ENCODE measurements at places on chromosomes 13 and 19. TPM values are rescaled to one million over a fixed set of nuclear protein-coding genes. Genes with fewer than 3 reads are reported as not detected.

Gene OR10H1
- total RNA-seq = not detected

Gene ZFP82
- total RNA-seq = 2.2 TPM

Gene ZNF66
- total RNA-seq = 2.8 TPM

Gene CCL25
- total RNA-seq = not detected

Gene ADGRE3
- not detected for total RNA-seq

Gene HNRNPUL1
- 42.1 TPM for total RNA-seq

Gene SUCLA2
- 29.2 TPM for total RNA-seq

Gene CRLF1
- total RNA-seq = not detected

Gene TNNI3
- not detected for total RNA-seq

Gene FREM2
- total RNA-seq = not detected

Gene GJB2
- total RNA-seq = not detected

Gene NOP53
- total RNA-seq = 115 TPM

GRCh38 chr19:46428239-46429135 lies at the start of gene PNMA8C:
PNMA8C (minus strand) TSS chr19:46428936; CDS start chr19:46428359, 577 bp downstream.
- peak; percentile 57 for DNase-seq

- no peak for DNase-seq
Measured at GRCh38 chr19:40150170-40150569, 41.1 kb upstream of the MAP3K10 start.

GRCh38 chr13:21670006-21670882 lies 629 bp upstream of the FGF9 start:
- peak; percentile 59 for DNase-seq

- no peak for DNase-seq
Measured at GRCh38 chr13:66842766-66843165, 387.4 kb downstream of the PCDH9 start.

GRCh38 chr19:32465176-32465575 lies 59.6 kb downstream of the DPY19L3 start:
- no peak for DNase-seq

GRCh38 chr13:77514336-77514726 lies 21.2 kb upstream of the SCEL start:
- DNase-seq = no peak

- peak; percentile 38 for DNase-seq
Measured at GRCh38 chr19:44617110-44617880, 3.9 kb downstream of the IGSF23 start.

DNA sequence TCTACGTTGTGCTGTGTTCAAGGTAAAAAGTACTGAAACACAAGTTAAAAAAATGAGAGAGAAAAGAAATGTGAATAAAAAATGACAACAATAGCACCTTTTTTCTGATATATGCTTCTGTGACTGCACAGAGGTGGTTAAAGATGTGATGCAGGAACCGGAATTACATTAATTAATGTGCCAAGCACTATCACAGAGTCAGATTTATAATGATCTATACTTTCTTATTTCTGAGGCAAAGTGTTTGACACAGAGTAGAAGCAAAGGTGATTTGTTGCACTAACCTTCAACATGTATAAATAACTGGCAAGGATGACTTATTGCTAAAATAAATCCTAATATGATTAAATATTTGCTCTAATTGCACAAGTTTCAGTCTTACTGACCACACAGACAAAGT lies 654.6 kb upstream of the SLITRK1 start:
- no peak for DNase-seq

DNA sequence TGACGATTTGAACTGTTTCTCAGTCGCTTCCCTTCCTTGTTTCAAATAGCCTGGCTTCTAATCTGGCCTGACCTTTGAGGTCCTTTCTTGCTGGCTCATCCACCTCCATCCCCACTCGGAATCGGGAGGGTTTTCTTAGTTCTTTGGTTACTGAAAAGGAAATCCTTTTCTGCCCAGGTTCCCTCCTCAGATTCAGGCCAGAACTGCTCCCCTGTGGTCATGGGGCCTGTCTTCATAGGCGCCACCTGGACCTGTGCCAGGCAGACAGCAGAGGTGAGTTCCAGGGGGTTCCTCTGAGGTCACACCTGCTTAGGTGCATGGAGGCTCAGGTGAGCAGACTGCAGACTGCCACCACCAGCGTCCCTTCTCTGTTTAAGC lies 62.4 kb downstream of the AKAP11 start:
- DNase-seq = no peak

GRCh38 chr19:38018694-38019395 lies 111.8 kb downstream of the SIPA1L3 start:
- no peak for DNase-seq

DNA sequence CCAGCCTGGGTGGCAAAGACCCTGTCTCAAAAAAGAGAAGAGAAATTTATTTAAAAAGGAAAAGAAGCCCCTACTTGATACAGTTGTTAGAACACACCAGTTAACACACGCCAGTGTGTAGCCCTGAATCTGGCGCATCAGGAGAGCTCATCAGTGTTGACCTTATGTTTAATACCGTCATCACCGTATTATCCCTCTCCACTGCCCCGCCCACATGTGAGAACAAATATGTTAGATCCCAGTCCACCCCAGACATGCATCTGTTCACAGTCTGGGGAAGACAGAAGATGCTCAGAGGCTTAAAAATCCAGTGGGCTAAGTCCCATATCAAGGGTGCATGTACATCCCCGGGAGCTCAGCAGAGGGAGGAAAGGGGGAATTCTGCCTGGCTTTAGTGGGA lies 155.2 kb downstream of the DPF1 start:
- DNase-seq = no peak

GRCh38 chr13:72431981-72432682 lies 295.3 kb downstream of the MZT1 start:
- DNase-seq = no peak

DNA sequence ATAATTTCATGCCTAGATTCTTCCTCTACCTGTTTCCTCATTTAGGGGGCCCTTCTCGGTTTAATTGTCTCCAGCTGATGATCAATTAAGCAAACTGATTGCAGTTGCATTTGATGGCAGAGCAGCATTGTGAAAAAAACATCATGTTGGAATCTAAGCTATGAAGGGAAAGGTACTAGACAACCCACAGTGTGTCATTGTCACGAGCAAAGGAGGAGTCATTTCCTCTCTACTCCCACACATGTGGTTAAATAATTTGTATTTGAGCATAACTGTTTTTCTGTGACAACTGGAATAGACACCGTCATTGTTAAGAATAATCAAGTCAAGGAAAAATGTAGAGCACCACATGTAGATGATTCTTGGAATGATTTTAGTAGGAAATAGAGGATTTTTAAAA lies 240.3 kb downstream of the DCT start:
- peak; percentile 82 for DNase-seq

DNA sequence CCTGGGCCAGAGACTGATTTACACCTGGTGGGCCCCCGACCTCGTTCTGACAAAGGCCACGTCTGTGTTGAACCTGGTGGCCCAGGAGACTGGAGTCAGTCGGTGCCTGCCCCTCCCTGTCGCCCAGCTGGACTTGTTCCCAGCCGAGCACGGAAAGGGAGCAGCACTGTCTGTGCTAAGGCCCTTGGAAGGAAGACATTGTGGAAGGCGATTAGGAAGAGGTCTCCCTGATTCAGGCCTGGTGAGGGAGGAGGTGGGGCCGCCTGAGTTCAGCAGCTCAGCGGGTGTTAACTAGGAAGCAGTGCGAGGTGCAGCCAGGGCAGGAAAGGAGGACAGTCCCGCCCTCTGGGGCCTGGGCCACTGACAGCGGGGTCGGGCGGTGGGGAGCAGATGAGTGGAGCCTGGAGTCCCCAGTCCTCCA lies 64.7 kb downstream of the GPR12 start:
- DNase-seq = no peak

- DNase-seq = peak; percentile 61
Measured at GRCh38 chr19:57269515-57270250, 10.6 kb upstream of the ZNF460 start.

DNA sequence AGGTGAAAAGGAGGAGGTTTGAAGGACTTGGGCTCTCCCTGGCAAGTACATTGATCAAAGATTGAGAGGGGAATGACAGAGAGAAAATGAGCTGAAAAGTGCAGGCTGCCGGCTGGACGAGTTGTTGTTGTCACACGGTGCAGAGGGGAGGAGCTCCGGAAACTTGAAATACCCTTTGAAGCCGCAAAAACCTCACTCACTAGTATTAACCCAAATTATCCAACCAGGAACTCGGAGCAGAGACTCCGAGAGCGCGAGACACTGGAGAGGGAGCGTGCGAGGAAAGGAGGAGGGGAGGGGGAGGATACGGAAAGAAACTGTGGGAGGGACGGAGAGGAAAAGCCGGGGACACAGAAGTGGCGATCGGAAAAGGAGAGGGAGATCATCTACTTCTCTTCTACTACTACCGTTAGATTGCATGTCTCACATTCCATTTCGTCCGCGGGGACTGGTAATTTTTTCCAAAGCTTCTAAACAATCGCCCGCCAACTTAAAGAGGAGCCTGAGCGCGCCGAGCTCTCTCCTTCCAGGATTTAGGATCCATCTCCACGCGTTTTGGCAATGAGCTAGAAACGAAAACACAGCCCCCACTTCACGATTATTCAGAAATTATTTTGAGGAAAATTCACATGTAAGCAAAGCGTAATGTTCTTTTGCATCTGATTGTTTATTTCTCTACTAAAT lies at the start of gene DACH1:
TSS of gene DACH1 (minus strand) at position 74 of the 684 bp plus-strand sequence.
- no peak for DNase-seq

DNA sequence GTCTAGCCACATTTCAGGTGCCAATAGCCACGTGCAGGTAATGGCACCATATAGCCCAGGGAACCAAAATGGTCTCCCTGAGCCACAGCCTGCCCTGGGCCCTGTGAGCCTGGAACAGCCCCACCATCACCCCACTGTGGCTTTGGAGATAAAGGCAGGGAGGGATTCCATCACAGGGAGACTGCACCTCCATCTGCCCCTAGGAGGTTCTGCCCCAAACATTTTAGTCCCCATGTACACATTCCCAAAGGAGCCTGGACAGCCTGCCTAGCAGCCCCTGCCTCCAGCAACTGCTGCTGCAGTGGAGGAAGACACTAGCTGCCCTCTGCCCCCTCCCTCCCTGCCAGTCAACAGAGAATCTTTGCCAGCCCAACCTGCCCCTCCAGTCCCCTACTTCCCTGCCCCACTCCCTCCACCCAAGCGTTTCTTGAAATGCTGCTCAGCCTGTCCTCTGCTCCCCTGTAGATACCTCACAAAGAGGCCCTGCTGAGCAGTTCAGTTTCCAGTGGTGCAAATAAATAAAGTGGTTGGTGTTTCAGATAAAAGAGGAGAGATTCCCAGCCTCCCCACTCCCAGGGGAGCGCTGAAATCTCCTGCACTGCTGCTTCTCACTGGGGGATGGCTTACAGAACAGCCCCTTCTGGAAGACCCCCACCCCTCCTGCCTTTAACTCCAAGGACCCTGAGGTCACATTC lies 921.8 kb downstream of the UQCRFS1 start:
- DNase-seq = no peak

DNA sequence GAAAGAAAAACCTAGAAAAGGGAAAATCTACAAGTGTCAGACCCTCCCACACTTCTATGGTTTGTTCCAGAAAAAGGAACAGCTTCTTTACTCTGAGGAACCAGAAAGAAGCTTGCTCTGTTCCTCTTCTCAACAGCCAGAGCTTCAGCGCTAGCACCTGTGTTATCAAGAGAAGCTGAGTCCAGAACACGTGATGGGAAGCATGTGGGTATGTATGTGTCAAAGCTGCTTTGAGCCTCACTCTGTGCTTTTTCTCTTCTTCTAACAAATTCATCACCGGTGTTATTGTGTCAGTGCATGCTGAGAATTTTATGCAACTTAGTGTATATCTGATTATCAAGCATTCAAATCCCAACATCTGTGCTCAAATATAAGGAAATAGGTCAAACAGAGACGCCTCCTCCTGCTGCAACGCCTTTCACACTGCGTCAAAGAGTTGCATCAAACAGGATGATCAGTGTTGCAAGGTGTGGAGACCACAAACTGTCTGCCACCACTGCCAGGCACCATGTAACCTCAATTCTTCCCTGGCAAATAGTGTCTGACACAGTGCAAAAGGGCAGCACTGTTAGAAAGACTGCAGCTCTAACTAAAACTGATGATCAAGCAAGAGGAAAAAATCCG lies 83.9 kb downstream of the LRRC63 start:
- DNase-seq = no peak

DNA sequence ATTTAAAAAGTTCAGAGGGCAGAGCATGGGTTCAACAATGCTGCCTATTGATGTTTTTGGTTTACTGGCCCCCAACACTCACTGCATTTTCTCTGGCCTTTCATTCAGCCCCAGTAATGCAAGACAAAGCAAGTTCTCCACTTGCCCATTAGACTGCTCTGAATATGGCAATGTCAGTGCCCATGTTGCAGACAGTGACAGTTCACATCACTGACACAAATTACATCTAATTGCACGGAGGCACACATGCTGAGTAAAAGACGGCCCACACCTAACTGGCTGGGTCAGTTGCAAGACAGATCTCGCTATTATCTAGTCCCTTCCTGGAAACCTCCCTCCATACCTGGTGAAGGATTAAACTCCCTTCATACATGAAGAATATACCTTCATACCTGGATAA lies 54.0 kb downstream of the ENOX1 start:
- DNase-seq = no peak

GRCh38 chr13:28031220-28031895 lies 42.9 kb upstream of the URAD start:
- DNase-seq = no peak

Measured in lung microvascular endothelial cell (primary cell).